ENCODE measurements at places on chromosomes 6 and 20.

DNA sequence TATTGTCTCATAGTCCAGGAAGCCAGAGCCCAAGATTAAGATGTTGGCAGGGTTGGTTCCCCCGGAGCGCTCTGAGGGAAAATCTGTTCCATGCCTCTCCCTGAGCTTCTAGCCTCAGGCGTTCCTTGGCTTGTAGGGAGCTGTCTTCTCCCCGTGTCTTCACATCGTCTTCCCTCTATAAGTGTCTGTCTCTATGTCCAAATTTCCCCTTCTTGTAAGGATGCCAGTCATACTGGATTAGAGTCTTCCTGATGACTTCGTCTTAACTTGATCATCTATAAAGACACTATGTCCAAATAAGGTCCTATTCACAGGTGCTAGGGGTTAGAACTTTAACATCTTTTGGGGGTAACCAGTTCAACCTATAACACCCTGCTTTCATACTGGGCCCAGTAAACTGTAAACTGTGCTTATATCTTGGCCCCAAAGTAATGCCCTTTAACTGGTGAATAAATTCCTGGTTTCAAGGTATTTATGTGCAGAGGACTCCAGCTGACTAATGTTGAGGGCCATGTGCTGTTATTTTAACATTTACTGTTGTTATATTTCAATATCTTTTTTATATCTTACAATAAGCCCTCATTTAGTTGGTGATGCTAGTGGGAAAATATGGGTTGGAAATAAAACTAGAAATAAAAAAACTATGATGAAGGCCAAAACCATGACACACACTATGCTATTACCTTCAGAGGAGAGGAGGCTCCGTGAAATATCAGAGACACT, 101.7 kb upstream of the IYD start:
- no peaks in the 10 kb centered on the region for H3K36me3 ChIP-seq
- no peak overlapping the region for H3K4me3 ChIP-seq
- no peak for DNase-seq
- peak overlapping the region; percentile 67 for H3K27ac ChIP-seq

DNA sequence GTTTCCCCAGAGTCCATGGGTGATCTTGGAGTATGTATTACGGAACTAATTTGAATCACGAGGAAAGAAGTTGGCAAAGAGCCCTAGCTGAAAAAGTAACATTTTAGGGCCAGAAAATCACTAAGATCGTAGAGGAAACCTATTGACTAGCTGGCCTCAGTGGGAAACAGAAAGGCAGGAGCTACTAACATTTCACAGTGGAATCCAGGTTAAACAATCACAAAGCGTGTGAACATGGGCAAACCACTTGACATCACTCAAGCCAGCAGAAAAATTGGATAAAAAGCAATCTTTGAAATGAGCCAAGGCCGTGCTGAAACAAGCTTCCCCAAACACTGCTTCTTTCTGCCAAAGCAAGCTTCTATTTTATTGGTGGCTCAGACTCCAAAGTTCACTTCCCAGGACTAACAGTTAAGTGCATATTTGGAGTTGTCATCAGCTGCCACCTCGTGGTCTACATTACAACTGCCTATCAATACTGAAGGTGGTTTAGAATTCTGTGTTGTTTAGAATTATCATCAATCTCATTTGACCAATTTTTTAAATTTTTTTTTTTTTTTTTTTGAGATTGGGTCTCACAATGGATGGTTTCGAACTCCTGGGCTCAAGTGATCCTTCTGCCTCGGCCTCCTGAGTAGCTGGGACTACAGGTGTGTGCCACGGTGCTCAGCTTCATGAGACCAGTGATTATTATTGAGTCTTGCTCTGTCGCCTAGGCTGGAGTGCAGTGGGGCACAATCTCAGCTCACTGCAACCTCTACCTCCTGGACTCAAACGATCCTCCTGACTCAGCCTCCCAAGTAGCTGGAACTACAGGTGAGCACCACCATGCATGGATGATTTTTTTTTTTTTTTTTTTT, 10.6 kb downstream of the RPS10 start:
- no peak overlapping the region for H3K4me3 ChIP-seq
- no peaks in the 10 kb centered on the region for H3K4me1 ChIP-seq
- peaks cover 62% of the 10 kb centered on the region for H3K36me3 ChIP-seq
- no peaks in the 10 kb centered on the region for H3K27me3 ChIP-seq
- peak; percentile 50 for DNase-seq
- H3K27ac ChIP-seq: no peak overlapping the region

- no peak overlapping the region for H3K27ac ChIP-seq
- no peaks in the 10 kb centered on the region for H3K36me3 ChIP-seq
- DNase-seq: no peak
- no peaks in the 10 kb centered on the region for H3K27me3 ChIP-seq
- no peak overlapping the region for H3K4me3 ChIP-seq
Measured at GRCh38 chr20:10282979-10283456, 64.4 kb downstream of the SNAP25 start.

DNA sequence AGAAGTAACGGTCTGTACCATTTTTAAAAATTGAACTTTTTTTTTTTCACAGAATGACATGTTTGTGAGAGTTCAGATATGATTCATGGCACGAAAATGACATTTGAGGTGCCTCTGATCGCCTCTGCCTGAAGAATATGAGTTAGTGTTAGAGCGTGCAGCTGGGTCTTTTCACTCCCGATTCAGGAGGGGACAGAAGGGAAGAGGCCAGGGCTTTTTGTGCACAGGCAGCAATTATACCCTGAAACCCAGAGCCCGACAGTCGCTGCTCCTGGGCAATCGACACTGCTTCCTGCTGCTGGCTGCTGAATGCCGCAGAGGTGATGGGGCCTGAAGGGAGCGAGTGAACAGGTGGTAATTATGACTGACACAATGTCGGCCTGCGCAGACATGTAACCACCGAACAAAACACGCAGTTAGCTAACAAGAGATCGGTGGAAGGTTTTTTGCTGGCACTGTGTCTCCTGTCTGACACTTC, 652.0 kb upstream of the NOX3 start:
- H3K4me1 ChIP-seq: no peaks in the 10 kb centered on the region
- no peaks in the 10 kb centered on the region for H3K36me3 ChIP-seq
- no peak overlapping the region for H3K27ac ChIP-seq
- no peaks in the 10 kb centered on the region for H3K27me3 ChIP-seq

GRCh38 chr6:107689951-107690642, 134.0 kb downstream of the SCML4 start:
- H3K27ac ChIP-seq: no peak overlapping the region
- no peaks in the 10 kb centered on the region for H3K4me1 ChIP-seq
- no peaks in the 10 kb centered on the region for H3K36me3 ChIP-seq
- H3K27me3 ChIP-seq: peaks cover 9% of the 10 kb centered on the region
- no peak overlapping the region for H3K4me3 ChIP-seq
